Gastrocnemius medialis (tissue), 4 donors: ENCODE measurements at places on chromosomes 1 and 21.

DNA sequence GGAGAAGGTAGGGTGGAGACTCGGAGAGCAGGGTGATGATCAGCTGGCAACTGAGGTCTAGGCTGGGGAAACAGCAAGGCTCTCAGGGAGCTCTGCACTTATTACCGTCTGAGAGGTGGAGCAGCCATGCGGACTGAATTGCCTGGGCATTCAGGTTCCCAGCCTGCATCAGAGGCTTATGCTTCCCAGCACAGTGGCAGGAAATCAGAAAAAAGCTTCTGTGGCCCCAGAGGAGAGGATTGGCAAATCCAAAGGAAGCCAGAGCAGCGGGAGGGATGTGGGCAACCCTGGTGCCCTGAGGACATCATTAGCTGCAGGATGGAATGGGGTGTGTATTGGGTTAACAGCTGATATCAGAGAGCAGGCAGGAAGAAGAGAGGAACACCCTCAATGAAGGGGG lies 374.1 kb upstream of the POU3F1 start:
- no peak for DNase-seq

- no peak for DNase-seq
Measured at GRCh38 chr1:37362594-37363385, 111.6 kb upstream of the ZC3H12A start.

- no peak for DNase-seq
Measured at GRCh38 chr1:111476761-111477309, 3.1 kb downstream of the C1orf162 start.

GRCh38 chr1:222461941-222462340 lies 86.0 kb downstream of the HHIPL2 start:
- no peak for DNase-seq

DNA sequence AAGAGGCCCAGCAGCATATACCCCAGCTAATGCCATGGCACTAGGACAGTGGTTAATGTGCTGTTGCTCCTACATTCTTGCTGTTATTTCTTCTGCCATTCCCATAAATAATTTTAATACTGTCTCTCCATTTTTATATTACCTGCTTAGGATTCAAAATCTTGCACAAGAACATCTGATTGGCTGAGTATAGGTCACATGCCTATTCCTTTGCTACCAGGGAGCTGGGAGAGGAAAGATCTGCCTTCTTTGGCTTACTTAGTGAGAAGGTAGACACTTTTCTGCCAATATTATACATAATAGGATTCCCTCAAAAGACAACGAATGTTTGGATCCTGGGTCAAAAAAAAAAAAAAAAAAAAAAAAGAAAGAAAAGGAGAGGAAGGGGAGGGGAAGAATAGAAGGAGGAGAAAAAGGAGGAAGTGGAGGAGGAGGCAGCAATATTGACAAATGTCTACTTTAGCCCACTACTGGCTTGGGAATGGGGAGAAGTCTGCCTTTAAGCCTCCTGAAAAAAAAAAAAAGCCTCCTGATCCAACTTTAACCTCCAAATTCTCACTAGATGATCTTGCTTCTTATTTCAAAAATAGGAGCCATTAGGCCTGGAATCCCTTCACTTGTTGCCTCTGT lies 134.5 kb upstream of the HNRNPU start:
- DNase-seq, result no peak

DNA sequence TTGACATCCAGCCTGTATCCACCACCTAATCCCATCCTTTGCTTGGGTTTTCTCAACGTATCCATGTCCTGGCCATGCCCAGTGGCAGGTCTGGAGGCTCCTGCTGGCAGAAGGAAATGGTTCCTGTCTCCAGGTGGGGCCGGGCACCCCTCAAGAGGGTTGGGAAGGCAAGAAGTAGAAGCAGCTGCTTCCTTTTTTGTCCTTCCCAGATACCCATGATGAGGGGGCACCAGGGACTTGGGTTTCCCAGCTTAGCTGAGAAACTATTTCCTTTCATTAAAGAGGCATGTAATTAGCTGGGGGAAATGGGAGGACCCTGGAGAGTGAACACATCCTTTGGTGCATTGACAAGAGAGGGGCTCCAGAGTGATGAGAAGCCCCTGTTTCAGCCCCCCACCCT lies 21.1 kb upstream of the SLC45A3 start:
- no peak for DNase-seq

DNA sequence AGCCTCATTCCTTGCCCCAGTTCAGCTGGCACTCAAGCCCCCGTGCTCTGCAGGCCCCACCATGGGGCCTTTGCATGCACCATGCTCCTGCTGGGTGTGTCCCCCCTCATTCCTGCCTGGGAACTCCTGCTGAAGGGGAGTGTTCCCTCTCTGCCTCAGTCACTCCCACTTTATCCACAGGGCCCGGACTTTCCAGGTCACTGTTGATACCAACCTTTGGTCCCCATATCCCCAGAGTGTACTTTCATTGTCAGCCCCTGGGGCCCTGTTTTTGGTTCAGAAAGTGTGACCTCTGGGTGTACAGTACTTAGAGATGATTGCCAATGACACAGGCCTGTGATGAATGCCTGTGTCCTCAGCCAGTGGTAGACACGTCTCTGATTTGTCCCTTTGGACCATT lies 2.9 kb downstream of the TTC22 start:
- DNase-seq, result no peak

DNA sequence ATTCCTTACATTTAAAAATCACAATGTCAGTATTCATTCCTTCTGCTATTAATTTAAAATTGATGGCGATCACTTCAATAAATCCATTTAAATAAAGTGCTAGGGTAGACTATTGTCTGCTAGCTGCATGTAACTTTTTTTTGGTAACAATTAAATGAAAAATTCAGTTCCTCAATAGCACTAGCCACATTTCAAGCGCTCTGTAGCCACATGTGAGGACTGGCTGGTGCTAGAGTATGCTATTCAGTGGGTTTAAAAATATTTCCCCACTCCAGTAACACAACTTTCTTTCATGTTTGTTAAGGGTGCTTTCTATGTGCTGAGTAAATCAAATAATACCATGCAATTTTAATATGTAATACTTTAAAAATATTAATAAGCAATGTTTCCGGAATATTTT lies 108.2 kb downstream of the LTN1 start:
- no peak for DNase-seq

DNA sequence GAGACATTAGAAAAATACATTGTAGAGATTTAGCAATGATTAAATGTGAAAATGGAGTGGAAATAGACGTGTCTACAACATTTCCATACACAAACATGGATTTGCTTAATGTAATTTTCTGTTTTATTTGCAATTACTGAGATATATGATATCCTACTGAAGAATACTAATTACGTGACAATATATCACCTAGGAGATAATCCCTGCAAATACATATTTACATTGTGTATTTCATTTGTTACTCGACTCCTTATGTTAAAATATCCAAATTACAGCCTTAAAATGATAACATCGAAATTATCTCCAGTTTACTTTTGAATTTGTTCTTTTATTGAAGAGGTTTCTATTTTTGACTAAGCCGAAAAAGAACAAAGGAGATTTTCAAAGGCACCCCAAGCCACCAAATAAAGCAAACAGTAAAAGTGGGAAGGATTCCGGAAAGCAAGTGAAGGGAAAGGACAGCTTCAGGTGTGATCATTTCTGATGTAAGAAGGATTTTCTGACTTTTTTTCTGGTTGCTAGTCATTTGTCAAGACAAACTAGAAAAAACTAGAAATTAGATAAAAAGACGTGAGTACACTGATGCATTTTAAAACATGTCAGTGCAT lies 7.9 kb downstream of the LHX4 start:
- DNase-seq, result no peak
